ENCODE measurements at places on chromosomes 6 and 20. TPM values are rescaled to one million over a fixed set of nuclear protein-coding genes. Genes with fewer than 3 reads are reported as not detected.
A peak's percentile ranks its signal among the peaks of the same experiment; 100 is the strongest.

DNA sequence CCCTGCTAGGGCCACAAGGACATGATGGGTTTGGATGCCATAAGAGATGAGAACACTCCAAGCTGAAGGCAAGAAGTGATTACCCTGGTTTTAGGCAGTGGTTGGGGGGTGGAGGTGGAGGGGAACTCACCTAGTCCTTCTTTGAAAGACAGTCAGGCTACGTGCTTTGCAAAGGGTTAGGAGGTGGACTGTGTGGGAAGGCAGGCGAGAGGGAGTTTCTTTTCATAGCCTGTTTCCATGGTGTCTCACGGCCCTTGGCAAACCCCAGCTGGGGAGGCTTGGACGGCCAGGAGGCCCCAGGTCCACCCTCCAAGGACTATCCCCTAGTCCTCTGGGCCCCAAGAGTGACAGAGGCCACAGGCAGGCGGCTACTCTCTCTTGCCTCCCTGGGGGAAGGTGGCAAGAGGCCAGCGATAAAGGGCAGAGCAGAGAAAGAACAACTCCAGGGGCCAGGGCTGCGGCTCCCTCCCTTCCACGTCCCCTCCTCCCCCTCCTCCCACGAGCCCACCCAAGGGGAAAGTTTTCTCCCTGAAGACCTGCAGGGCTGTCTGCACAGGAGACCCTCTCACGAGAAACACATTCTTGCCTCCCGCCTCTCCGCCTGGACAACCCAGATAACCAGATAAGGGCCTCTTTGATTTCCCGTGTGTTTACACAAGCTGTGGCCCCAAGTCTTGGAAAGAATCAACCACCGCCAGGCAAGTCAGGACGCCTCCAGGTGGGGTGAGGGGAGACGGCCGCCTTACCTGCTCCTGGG lies 74.4 kb downstream of the NOL4L start:
- DNase-seq, result no peak

DNA sequence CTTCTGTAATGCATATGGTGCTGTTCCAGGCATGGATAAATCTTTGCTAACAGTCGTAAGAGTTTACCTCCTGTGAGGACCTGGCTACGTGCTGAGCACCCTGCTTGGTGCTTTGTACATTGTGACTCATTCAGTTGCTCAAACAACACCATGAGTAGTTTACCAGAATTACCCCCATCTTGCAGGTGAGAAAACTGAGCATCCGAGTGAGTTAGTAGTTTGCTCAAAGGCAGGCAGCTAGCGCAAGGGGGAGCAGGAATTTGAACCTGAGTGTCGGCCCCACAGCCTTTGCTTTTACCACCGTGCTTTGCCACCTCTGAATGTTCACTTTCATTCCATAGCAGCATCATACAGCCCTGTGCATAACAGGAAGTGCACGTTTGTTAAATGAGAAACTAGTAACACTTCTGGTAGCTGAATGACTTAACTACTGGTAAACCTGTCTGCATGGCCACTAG lies 121.9 kb downstream of the MTHFD1L start:
- no peak for DNase-seq

DNA sequence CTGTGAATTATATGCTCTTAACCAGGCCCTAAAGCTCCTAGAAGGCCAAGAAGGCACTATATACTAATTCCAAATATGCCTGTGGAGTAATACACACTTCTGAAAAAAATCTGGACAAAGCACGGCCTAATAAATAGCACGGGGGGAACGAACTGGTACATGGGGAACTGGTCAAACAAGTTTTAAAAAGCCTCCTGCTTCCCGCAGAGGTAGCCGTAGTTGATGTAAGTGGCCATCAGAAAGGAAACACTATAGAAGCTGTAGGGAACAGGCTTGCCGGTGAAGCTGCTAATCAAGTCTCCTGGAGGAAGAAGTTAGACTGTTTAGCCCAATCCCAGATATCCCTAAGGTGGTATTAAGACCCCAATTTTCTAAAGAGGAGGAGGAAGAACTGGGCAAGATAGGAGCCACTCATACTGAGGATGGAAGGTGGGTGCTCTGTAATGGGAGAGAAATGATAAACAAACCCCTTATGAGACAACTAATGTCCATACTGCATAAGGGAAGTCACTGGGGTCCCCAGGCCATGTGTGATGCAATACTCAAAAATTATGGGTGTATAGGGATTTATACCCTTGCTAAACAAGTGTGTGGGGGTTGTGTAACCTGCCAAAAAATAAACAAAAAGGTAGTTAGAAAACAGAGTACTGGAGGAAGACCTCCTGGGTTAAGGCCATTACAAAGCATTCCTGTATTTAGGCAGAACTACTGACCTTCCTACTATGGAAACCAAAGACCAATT lies 27.1 kb upstream of the ZNF318 start:
- no peak for DNase-seq

- no peak for DNase-seq
Measured at GRCh38 chr6:87244380-87244779, 78.0 kb upstream of the SMIM8 start.

- DNase-seq, result peak; percentile 18
Measured at GRCh38 chr6:106724848-106725247, 95.5 kb downstream of the QRSL1 start.

The VSX1 gene
- 1.2 TPM for polyA plus RNA-seq

DNA sequence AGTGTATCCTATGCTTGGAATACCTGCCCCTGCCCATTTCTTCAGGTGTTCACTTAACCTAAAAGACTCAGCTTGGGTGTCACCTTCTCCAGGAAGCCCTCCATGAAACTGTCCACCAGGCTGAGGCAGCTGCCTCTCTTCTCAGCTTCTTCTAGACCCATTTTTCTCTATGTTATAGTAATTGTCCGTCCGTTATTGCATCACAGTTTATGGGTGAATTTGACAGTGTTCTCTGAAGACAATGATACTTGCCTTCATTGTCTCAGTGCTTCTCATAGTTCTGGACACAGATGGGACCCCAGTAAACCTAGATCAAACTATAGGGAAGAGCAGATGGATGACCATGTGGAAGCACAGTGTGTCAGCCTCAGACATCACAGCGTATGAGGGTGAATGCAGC lies 238.0 kb upstream of the MOCS1 start:
- DNase-seq, result no peak
